GM23248 (cell line): ENCODE measurements at places on chromosomes 2 and 18. TPM values are rescaled to one million over a fixed set of nuclear protein-coding genes. Genes with fewer than 3 reads are reported as not detected.

The TEKT4 gene
- total RNA-seq = not detected in 2 replicates

The CD207 gene
- total RNA-seq = not detected in 2 replicates

The FBXO36 gene
- total RNA-seq = 2.3 and 5.3 TPM in 2 replicates

The DSG1 gene
- total RNA-seq = not detected in 2 replicates
